Tibial nerve (tissue), 4 donors: ENCODE measurements at places on chromosomes 2 and 18. TPM values are rescaled to one million over a fixed set of nuclear protein-coding genes. Genes with fewer than 3 reads are reported as not detected.

The SPOPL gene
- total RNA-seq = 16.7 TPM

GRCh38 chr18:63100630-63101055 is 218.9 kb downstream of the BCL2 start:
- DNase-seq = no peak

DNA sequence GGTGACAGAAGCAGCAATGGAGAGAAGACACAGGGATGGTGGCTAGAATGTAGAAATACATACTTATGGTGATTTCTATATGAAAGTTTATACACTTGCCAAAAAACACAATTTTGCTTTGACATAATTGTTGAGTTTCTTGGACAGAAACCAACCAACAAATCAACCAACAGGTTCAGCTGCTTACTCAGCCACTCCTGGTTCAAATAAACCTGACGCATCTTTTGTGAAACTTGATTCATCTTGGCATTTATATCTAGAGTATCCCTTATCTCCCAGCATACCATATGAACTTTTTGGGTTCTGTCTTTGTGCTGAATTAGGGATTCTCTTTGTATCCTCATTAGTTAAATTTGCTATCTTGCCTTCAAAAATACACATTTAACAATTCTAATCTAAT is 54.1 kb upstream of the ERBB4 start:
- DNase-seq = no peak

DNA sequence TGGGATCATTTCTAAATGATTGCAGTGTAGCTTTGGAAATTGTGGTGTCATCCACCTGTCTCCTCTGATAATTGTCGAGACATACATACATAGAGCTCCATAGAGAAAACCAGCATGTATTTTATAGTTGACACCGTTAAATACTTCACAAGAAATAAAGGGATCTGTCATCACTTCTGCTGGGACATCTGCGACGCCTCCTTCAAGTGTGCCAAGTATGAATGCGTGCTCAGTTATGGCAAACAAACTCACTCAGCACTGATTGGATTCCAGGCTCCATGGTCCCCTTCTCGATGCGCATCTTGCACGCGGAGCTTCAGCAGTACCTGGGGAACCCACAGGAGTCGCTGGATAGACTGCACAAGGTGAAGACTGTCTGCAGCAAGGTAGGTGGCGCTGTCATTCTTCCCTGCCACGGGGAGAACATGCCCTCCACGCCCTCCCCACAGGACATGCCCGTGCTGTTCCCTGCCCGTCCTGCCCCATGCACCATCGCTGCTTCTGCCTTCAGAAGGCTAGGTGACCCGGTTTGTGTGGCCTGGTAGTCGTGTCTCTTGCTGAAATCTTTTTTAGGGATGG is 64.1 kb downstream of the TRAPPC12 start:
- DNase-seq = no peak

DNA sequence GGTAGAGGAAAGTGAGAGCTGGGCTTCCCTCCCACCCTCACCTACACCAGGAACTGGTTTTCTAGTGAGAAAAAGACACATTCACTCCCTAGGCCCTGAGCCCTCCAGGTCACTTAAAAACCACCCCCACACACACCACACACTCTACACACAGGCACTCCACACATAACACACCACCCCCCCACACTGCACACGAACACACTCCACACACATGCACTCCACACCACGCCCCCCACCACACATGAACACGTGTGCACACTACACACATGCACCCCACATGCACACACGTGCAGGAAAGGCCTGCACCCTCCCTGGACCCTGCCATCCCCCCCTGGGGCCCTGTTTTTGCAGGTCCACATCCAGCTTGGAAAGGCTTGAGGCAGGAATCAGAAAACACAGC is 67.6 kb downstream of the RALBP1 start:
- no peak for DNase-seq
